ENCODE measurements at places on chromosomes 6 and 20.

GRCh38 chr6:89409461-89410035 lies 2.5 kb downstream of the RRAGD start:
- no peak for DNase-seq

GRCh38 chr20:8652396-8652795 lies 416.5 kb upstream of the PLCB4 start:
- no peak for DNase-seq

DNA sequence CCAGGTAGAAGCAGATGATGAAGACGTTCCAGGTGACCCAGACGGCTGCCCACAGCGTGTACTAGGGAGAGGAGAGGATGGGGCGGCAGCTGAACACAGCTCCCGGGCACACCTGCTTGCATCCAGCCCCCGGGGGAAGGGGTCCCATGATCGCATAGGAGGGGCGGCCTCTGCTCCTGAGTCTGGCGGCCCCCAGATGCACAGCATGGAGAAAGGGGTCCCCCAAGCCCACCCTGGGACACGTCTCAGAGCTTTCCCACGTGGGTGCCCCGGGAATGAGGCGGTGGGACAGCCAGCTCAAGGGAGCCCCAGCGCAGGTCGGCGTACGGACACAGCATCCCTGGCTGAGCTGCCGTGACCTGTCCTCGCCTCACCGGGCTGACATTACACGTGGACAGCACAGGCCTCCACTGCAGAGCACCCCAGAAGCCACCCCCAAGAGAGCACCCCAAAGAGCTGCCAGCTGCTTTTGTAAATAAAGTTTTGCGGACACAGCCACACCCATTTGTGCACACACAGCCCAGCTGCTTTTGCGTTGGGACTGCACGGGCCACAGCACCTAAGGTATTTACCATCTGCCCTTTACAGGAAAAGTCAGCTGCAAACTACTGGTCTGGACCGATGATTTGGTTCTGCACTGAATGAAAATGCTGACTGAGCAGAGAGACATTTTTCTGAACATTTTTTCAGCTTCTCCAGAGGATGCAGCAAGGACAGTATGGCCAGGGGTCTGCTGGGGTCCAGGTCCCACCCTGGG lies 5.2 kb downstream of the NKAIN4 start:
- DNase-seq = no peak

DNA sequence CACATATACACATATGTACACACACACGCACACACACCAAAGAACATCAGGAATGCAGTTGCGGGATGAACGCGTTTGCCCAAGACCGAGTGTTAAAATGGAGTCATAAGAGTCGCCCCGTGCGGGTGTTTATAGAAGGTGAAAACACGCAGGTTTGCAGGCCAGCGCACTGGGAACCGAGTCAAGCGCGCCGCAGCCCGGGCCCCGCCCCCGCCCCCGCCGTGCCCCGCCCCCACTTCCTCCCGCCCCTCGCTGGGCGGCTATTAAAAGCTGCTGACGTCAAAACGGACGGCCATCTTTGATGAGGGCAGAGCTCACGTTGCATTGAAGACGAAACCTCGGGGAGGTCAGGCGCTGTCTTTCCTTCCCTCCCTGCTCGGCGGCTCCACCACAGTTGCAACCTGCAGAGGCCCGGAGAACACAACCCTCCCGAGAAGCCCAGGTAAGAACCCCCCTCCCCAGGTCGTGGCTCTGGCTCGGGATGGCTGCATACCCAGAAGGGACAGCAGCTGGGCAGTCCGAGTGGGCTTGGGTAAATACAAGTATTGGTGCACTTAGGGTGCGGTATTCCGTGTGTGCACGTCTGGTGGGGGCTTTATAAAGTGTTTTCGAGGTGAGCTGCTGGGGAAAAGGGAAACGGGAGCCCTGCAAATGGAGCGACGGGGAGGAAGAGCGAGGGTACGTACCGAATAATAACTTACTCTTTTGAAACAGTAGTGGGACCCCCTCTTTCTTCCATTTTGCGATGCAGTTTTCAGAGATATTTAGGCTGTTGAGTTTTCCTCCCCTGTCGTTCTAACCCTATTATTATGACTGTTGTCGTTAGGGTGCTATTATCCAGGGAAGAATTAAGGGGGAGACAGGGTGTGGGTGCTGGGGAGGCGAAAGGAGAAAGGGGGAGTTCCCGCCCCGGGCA lies at the start of gene SNAP25:
Gene SNAP25, plus strand, starts transcription at position 295 of the 916 bp plus-strand sequence. CDS start 56,662 bp downstream, outside the sequence.
- no peak for DNase-seq

- no peak for DNase-seq
Observed at GRCh38 chr6:98454809-98455322, 379.5 kb upstream of the POU3F2 start.

GRCh38 chr6:166862287-166862977 lies 93.9 kb downstream of the RNASET2 start:
- DNase-seq = no peak
